ENCODE measurements at places on chromosomes 16 and 17.

DNA sequence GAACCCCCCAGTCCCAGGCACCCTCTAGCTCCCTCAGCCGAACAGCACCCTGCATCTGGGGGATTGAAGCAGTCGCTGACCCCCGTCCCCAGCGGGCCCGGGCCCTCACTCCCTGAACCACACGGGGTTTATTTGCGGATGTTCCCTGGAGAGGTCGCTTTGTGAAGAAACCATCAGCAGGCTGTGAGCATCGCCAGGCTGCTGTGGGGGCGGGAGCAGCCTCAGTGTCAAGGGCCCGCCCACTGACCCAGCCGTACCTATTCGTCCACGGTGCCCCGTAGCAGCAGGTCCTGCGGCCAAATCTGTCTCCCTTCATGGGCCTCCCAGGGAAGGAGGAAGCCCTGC is 6.4 kb upstream of the RAB40C start:
- no peak for DNase-seq

DNA sequence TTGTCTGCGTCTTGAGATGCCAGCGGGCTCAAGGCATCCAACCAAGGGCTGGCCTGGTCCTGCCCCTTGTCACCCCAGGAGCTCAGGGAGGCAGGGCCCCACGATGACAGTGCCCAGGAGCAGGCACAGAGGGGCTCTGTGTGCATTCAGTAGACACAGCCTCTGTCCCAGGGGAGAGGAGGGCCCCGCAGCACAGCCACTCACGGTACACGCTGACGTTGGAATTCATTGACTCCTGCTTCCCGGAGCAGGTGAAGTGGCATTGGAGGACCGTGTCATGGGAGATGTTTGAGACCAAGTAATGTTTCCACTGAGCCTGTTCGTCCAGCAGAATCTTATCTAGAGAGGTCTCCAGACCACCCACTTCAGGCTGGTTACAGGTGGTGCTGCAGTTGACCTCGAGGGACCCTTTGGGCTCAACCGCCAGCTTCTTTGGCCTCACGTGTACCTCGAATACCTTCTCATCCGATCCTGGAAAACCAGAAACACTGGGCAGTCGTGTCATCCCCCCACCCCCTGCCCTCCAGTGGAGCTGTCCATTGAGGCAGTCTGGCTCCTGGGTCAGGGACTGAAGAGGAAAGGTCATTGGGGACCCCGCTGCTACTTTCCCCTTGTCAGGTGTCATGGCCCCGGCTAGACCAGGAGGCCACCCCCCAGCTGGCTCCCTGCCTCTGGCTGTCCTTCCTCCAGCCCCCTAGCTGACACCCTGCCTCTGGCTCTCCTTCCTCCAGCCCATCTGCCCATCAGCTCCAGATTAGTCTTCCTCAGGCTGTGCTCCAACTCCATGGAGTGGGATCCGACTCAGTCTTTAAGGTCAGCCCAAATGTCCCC is 7.0 kb downstream of the PRR29 start:
- no peak for DNase-seq

GRCh38 chr17:64984851-64985521 is 65.7 kb upstream of the LRRC37A3 start:
- DNase-seq, result no peak

DNA sequence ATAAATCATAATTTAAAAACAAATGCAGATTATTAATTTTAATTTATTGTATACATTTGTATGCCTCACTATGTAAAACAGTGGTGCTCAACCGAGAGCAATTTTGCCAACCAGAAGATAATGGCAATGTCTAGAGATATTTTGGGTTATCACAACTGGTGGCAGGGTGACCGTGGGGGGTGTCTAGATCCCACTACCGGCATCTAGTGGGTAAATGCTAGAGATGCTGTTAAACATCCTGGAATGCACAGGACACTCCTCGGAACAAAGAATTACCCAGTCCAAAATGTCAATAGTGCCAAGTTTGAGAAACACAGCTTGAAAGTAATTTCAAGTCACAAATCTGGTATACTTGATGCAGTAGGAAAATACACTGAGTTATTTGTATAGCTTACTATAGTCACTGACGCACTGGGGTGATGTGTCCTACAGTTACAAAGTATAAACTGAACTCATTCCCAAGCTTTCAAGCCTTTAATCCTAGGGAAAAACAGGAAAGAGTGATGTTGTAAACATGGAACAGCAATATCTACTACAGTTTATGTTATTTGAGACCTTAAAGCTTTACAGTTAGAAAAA is 133.5 kb downstream of the BRIP1 start:
- DNase-seq, result no peak

All from NCI-H1436 treated with DMSO at 0.1 percent for 48 hours (cell line).